ENCODE measurements at places on chromosomes 12 and 14.

DNA sequence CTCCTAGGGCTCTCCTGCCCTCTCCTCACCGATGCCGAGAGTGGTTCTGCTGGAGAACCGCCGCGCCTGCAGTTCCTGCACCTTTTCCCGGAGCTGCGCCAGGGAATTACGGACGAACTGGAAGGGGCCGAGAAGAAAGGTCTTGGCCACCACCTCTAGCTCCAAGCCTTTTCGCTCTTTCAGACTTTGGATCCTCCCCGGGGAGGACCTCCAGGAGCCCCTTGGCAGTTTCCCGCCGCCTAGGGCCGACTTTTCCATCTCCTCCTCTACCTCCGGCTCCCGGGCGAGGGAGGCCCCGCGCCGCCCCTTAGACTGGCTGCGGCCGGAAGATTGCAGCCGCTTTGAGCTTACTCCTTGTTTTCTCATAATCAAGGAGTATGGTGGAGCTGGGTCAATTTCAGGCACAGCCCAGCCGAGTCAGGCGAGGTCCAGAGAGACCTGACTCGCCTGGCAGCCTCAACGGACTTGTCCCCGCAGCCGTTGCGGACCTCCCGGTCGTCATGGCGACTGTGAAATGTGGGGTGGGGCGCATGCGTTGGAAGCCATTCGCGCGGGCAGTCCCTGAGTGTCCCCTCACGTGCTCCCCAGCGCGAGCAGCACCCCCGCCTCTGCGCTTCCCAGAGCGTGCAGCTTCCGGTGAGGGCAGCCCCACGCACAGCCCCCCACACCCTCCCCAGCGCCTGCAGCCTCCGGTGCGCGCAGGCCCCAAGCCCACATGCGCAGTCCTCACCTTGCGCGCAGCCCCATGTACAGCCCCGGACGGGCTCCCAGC, at the start of gene DPY19L2:
DPY19L2 (minus strand) TSS at position 466 of the 772 bp plus-strand sequence; CDS start at position 366, 100 bp downstream.
- DNase-seq: peak; percentile 50

DNA sequence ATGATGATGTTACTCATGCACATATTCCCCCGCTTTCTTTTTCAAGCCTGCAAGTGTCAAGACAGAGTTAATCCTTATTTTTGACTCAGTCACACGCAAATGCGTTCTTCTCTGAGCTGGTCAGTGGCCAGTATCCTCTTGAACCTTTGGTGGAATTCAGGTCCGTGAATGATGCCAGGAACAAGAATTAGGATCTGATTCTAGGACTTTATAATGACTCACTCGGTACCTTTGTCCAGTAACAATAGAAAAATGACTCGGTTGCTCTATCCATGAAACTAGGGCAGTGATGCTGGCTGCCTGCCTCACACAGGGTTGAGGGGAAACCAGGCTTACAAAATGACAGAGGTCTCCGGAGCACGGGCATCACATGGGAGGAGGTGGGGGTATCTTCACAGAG, 185.8 kb upstream of the NUDT4 start:
- DNase-seq: no peak

DNA sequence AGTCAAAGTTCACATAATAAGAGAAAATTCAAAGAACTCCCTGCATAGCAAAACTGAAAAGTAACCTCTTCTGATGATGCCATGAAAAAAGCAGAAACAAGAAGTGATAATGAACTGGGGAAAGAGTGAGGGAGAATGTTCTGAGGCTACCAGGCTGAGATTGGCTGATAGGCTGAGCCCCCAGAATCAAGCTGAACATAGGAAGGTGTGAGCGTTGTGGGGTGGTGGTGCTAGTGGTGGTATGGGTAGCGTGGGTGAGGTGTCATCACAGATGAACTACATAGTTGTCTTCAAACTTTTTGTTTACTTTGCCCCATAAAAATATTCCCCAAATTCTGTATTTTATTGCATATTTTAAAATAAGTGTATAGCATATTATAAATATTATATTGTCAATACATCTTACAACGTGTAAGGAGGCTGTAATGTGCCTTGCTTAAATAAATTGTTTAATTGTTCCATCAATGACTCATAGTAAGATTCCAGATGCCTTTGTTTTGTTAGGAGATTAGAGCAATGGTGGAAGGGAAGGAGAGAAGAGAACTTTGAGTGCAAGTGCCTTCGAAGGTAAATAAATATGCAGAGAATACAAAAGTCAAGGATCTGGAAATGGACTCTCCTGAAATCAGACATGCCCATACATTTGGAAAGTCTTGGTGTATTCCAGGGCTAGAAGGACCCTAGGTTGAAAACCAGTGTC, 15.8 kb upstream of the CFAP54 start:
- no peak for DNase-seq

GRCh38 chr12:59317598-59317997, 278.2 kb upstream of the SLC16A7 start:
- no peak for DNase-seq

- DNase-seq: no peak
Observed at GRCh38 chr14:36130186-36130585, 46.3 kb downstream of the PTCSC3 start.

DNA sequence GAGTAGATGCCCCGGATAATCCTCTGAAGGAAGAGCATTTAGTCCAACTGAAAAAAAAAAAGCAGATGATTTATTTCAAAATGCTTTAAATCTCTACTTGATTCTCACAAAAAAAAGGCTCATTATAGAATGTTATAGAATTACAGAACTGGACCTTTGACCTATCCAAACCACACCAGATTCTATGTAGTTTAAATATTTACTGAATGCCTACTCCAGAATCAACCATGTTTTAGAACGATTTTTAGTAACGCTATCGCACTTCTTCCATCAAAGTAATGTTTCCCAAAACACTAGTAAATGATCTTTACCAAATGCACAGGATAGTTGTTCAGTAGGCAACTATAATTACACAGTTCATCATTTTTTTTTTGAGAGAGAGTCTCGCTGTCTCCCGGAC, 2.6 kb downstream of the RPS29 start:
- no peak for DNase-seq

- DNase-seq: no peak
Observed at GRCh38 chr12:30701056-30701455, 5.4 kb upstream of the IPO8 start.

DNA sequence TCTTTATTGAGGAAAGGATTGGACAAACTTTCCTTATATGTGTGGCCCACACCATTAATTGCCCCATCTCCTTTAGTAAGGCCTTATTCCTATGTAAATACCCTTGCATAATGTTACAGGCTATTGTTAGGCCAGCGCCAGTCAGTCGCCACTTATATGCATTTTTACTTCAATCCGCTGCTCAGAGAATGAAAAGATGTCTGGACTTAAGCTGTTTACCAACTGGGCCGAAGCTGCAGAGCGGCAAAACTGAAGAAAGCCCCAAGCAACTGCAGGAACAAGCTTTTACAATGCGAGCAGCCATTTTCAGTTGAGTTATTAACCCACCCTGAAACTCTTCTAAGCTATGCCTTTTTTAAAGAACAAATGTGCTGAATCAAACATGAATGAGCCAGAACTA, 92.1 kb upstream of the OTX2 start:
- DNase-seq: no peak

- DNase-seq: no peak
Observed at GRCh38 chr14:73003681-73004080, 23.2 kb downstream of the ZFYVE1 start.

GRCh38 chr12:116156614-116157013, 120.9 kb downstream of the MED13L start:
- DNase-seq: no peak

DNA sequence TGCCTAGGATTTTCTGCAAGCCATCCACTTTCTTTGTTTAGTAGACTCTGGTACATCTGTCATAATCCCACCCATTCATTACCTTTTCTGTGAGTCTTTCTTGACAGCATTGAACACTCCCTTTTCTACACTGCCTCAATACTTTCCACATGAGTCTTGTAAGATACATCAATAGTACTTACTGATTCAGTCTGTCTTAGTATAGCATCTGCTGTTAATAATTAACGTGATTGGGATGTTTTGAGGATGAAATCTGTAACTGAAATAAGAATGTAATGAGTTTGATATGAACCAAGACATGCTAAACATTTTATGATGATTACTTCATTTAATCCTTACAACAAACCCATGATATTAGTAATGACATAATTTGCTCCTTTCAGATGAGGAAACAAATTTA, 196.2 kb upstream of the FOXG1 start:
- no peak for DNase-seq

DNA sequence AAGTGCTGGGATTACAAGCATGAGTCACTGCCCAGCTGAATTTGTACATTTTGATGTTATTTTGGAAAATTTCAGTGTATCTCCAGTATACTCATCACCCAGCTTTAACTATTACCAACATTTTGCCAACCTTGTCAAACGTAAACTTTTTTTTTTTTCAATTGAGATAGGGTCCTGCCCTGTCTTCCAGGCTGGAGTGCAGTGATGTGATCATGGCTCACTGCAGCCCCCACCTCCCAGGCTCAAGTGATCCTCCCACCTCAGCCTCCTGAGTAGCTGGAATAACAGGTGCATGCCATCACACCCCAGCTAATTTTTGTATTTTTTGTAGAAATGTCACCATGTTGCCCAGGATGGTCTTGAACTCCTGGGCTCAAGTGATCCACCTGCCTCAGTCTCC, 29.2 kb downstream of the MDM2 start:
- no peak for DNase-seq

DNA sequence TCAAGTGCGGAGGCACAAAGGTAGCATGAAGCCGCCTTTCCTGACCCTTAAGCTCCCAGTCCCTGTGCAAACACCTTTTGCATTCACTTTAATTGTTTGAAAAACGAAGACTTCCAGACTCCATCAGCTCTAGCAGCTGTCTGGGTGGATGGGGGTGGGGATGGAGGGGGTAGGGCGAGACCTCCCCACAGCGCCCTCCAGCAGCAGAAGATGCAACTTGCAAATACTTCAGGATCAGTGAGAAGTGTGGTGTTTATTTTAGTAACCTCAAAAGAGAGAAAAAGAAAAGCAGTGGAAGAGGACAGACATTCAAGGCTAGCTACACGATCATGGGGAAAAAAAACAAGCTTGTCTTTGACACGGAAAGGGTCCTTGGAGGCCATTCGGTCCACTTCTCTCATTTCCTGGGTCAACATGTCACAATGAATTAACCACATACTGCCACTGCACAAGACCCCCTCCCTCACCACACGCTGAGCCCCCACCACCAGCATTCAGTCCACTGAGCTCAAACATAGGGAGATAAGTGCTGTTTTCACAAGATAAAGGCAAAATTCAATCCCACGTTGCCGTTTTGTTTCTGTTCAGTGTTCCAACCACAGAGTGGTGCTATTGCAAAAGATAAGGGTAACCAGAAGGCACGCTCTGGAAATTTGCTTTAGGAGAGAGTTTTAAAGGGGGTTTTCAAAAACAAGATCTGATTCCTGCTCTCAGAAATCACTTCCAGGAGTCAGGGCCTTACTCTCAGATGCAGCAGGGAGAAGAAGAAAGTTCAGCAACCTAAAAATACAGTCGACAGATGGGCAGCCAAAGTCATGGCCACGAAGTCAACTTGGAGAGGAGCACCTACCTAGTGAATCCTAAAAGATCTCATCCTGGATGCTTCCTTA, 3.3 kb upstream of the NTF3 start:
- DNase-seq: peak; percentile 4

DNA sequence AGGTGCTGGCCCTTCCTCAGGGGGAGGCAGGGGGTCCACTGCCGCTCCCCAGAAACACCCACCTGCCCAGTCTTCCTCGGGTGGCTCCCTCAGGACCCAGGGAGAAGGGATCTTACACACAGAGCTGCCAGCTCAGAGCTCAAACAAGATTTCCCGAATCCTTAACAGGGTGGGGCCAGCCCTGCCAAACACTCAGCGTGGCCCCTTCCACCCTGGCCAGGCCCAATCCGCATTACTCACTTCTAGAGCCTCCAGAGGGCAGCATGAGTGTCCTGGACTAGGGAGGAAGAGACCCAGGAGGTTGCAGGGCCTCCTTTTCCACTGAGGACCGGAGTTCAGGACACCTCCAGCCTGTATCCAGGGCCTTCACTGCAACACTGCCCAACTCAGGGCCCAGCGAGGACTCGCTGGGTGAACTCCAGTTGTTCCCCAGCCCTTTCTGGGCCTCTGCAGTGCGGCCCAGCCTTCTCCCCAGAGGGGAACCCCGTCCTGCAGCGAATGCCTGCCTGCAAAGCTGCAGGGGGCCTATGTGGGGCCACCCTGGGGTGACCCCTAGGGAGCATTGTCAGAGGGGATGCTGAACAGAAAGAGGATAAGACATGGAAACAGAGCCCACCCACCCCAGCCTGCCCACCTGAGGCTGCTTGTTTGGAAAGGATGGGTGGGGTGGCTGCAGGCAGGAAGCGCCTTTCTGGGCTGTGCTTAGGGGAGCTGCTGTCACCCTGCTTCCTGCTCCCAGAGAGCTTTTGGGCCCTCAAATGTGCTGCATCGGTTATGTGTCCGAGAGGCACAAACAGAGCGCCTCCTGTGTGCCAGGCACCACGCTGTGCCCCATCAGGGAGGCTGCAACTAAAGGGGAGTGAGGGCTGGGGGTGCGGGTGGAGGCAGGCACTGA, 43.8 kb downstream of the CCNK start:
- DNase-seq: no peak

DNA sequence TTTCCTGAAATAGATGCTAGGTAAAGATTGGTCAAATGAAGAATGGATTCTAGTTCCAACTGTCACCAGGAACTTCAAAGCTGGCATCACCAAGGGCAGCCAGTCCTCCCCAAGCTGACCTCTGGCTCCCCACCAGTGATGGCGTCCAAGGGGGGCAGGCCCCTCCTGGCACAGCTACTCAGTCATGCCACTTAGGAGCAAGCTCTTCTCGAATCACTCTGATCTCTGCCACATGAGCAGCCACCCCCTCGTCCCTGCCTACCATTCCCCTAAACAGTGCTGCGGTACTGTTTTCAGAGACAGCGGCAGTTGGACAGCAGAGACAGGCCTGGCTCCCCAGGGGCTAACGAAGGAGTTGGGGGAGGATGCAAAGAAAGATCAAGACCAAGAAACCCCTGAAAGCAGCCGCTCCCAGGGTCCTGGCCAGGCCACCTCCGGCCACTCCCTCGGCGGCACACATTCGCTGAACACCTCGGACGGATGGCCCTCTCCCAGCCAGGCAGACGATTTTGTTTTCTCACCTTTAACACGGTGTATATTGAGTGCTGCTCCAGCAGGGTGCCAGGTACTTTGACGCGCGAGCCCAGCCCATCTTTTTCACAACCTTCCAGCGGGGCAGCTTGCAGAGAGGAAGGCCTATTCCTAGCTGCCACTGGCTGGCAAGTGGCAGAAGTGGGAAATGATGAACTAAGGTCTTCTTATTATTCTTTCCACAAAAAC, 47.4 kb downstream of the ARL6IP4 start:
- no peak for DNase-seq

DNA sequence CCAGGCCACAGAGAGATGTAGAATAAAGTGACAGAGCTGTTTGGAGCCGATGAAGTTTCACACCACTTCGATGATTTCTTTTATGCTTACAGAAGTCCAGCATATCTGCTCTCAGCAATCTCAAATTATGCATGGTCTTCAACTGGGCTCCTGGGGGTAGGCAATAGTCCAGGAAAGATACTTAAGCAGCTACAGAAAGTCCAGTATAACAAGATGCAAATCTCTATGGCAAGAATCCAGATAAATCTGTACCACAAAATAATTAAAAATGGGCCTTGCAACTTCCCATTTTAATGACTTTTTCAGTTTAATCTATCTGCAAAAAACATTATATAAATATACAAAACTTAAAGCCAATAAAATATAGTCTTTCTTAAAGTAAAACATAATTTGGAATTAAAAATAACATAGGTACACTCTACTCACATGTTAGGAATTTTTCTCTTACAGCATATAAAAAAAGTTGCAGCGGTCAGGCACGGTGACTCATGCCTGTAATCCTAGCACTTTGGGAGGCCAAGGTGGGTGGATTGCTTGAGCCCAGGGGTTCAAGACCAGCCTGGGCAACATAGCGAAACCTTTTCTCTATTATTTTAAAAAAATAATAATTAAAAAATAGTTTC, 20.5 kb upstream of the RAD51AP1 start:
- DNase-seq: no peak

Data from NCI-H2081 treated with DMSO at 0.1 percent for 48 hours (cell line).